AG04449 (cell line): ENCODE measurements at places on chromosomes 7 and 10.

GRCh38 chr10:974785-975074 lies 13.5 kb upstream of the GTPBP4 start:
- DNase-seq: no peak

- no peak for DNase-seq
Measured at GRCh38 chr10:3222626-3223025, 50.0 kb upstream of the PITRM1 start.

GRCh38 chr7:107933386-107934013 lies 42.5 kb downstream of the DLD start:
- DNase-seq: no peak

DNA sequence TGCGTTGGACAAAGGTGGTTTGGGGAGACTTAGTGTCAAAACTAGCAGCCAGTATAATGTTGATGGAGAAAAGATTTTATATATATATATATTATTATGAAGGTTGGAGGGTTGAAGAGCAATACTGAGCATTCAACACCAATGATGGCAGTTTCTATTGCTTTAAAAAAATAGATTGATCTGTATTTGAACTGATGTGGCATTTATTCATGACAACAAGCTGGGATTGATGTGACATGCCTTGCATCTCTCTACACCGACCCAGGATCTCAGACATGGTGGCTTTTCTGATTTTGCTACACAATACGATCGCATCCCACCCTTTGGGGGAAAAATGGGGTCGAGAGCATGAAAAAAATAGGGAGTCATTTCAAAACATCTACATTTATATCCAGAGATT lies 175.4 kb downstream of the POU6F2 start:
- no peak for DNase-seq

GRCh38 chr7:98531717-98532116 lies 85.4 kb upstream of the NPTX2 start:
- DNase-seq: no peak

DNA sequence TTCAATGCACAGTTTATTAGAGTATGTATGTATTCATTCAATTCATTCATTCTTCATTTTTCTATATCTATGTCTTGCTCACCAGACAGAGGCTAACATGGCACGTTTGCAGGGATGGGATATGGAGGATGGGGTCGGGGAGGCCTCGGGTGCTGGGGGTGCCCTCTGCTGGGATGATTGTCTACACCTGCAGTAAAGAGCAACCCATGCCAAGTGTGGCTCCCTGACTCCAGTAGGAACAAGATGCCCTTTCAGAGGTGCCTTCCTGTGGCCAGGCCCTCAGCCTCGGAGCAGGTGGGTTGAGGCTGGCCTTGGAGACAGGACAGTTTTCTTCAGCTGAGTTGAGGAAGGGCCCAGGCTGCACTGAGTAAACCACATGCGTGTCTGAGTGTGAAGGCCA lies 157.2 kb downstream of the SH2D4B start:
- no peak for DNase-seq

GRCh38 chr7:100887516-100888290 lies 1.8 kb downstream of the UFSP1 start:
- no peak for DNase-seq

GRCh38 chr10:71234004-71234894 lies 21.9 kb downstream of the UNC5B start:
- DNase-seq: no peak

DNA sequence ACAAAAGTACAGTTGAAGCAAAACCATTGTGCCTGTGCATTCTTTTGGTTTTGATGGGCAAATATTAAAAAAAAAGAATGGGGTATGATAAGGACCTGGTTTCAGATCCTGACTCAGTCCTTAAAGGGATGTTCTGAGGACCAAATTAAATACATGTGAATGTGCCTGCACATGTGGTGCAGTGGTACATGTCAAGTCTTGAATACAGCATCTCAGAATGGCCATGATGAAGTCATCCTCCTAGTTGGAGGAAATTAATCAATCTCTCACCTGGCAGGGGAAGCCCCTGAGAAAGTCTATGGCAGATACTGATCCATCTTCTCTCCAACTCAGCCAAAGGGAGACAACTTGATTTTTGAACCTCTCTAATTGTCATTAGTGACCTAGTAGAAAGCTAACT lies 207.0 kb downstream of the SUGCT start:
- no peak for DNase-seq

DNA sequence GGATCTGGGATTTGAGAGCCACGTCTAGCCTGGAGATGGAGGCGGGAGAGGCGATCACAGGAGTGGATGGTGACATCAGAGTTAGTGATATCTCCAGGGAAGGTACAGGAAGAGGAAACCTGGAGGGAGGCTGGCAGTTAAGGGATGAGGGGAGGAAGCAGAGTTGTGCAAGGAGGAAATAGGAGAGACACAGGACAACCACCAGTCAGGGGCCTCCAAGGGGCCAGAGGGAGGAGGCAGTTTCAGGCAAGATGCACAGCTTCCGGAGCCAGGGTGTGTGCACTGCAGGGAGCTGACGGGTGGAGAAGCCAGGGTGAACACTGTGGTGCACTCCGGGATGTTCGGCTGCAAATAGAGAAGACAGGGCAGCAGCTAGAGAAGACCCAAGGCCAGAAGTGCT lies 141.2 kb downstream of the GLI3 start:
- DNase-seq: no peak

DNA sequence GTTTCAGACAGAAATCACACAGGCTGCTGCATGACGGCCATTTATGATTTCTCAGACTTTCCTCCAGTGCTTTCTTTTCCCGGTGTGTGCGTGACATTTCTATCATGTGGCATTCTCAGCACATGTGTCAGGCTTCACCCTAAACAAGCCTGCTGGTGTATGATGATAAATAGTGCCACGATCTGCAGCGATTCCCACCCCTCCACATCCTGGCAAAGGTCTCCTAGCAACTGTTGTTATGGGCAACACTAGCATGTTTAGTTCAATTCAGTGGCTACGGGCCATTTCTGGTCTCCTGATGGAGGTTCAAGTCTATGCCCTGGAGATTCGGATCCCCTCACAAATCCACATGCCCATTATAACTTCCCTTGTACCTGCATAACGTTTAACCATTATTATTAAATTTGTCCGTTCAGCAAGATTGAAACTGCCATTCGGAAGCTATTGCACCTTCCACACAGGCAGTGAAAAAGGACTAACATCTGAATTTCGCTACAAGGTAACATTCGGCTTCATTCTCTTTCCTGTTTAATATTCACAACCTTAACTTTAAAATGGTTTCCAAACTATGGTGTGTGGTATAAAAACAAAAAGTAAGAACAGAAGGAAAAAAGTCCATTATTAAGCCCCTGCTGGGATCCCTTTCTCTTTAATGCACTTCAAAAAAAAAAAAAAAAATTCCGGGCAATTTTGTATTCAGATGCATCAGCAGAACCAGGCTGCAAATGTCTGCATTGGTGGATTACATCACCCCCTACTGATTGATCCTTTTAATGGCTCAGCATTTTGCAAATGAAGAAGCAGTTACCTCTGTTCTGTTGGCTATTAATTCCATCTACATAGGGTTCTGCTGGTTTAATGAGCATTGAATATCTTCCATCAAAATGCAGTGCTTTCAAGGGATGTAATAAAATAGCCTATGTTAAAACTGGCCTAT lies 90.2 kb downstream of the FRMD4A start:
- DNase-seq: no peak

DNA sequence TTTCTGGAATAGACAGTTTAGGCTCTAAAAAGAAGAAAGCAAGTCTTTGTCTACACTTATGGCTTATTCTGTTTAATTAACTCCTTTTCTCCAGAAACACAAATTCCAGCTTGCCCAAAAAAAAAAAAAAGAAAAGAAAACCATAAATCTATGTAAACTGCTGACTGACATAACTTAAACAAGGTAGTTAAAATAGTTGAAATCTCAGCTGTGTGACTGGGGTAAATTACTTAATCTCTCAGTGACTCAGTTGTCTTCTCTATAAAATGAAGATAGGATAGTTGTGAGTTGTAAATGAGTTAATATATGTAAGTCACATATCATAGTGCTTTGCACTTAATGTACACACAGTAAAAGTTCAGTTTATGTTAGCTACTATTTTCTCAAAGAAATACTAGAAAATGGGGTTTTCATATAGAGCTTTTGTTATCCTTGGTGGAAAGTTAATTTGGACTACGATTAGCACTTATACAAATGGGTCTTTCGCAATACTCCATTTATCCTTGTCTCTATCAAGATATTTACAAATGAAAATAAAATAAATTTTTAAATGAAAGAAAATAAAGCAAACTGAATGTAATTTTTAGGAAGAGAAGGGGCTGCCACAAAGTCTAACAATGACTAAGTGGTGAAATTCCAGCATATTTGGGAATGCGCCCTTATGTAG lies 200.9 kb downstream of the MBL2 start:
- no peak for DNase-seq

GRCh38 chr7:78399033-78399769 lies 600.6 kb downstream of the PHTF2 start:
- no peak for DNase-seq

- peak; percentile 85 for DNase-seq
Measured at GRCh38 chr10:84296091-84296981, 32.1 kb upstream of the CCSER2 start.

- no peak for DNase-seq
Measured at GRCh38 chr10:32962521-32962920, 4.5 kb upstream of the ITGB1 start.

GRCh38 chr7:67618556-67619162 lies 622.0 kb downstream of the TYW1 start:
- DNase-seq: no peak

- no peak for DNase-seq
Measured at GRCh38 chr7:69126896-69127479, 471.3 kb upstream of the AUTS2 start.

- no peak for DNase-seq
Measured at GRCh38 chr10:95263864-95264226, 27.0 kb downstream of the PDLIM1 start.

GRCh38 chr10:128553755-128554154 lies 427.5 kb upstream of the MKI67 start:
- DNase-seq: no peak

- no peak for DNase-seq
Measured at GRCh38 chr7:9407816-9408215, 974.4 kb downstream of the NXPH1 start.

GRCh38 chr7:157668884-157669767 lies 332.3 kb downstream of the DNAJB6 start:
- DNase-seq: no peak

- DNase-seq: no peak
Measured at GRCh38 chr10:113681533-113682470, 2.1 kb downstream of the CASP7 start.

DNA sequence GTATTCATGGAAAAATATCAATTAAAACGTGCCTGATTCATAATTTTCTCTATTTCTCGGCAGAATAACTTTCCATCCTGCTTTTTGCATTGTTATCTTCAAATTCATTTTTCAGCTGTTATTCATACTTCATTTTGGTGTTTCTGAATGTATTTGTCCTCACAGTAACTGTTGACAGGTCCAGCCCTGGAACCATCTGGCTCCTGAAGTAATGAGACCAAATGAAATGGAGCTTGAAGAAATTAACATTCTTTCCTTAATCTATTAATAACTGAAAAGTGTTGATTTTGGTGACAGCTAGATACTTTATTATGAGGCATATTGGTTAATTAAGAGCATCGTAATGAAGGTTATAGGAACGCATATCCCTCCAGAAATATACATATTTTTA lies 257.0 kb upstream of the MINDY3 start:
- DNase-seq: no peak

- DNase-seq: no peak
Measured at GRCh38 chr10:72392571-72392970, 37.9 kb upstream of the DNAJB12 start.

- DNase-seq: no peak
Measured at GRCh38 chr10:68950598-68950997, 5.4 kb upstream of the DDX21 start.

DNA sequence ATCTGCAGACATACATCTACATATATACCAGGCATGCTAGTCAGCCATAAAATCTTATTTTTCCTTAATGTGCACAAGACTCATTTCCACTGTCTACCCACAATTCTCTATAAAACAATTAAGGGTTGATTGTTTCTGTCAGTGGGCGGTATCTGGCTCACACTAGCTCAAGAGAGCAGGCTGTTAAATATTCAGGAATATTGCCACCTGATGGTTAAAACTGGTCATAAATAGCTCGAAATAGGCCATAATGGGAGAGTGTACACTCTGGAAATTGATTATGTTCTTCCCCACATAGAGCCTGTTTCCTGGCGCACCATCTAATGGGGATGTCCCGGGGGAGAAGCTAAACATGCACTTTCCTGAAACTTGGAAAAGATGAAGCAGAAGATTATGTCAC lies 620.6 kb upstream of the ANKRD30A start:
- no peak for DNase-seq

- no peak for DNase-seq
Measured at GRCh38 chr7:6612819-6613218, 2.6 kb upstream of the ZNF853 start.

DNA sequence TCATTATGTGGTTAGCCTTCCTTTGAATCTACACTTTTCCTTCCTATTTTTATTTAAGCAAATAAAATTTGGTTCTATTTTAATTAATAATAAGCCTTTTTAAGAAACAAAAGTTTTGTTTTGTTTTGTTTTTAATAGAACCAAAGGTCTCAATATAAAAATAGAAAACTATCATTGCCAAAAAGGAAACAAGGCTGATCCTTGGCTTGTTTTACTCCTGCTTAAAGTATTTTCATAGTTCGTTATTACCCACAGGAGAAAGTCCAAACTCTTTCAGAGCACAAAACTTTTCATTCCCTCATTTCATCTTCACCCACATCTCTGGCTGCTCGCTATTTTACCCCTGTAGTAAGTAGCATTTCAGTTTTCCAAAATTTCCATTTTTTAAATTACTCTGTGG lies 374.8 kb downstream of the SEMA3D start:
- DNase-seq: no peak

GRCh38 chr10:103717341-103718246 lies 137.8 kb downstream of the SH3PXD2A start:
- no peak for DNase-seq

GRCh38 chr10:110163841-110164240 lies 43.6 kb upstream of the MXI1 start:
- no peak for DNase-seq

DNA sequence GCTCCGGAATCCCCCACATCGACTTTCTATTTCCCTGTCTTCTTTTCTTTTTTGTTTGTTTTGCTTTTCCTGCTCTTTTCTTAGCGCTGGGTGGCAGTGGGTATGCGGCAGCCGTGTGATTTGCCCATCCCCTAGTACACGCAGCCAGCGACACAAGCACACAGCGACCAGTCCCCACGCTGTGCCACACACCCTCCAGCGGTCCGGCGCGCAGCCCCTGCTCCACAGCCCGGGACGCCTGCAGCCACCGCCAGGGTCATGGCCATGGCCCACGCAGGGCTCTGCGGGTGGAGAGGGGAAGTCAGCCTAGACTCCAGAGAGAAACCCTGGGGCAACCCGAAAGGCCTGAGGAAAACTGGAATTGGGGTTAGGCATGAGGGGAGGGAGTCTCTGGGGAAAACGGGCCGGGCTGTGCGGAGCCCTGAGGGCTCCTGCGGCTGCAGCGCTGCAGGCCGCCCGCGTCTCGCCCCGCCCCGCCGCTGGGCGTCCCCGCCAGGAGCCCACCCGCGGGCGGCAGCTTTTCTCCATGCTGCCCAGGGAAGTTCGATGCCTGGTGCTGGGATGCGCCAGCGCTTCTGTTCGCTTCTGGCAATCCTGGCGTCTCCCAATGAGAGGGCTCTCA lies 2.5 kb downstream of the CHRM2 start:
- no peak for DNase-seq

- DNase-seq: peak; percentile 10
Measured at GRCh38 chr10:123862421-123863182, 29.0 kb downstream of the CPXM2 start.

GRCh38 chr7:86748843-86749719 lies 105.4 kb downstream of the GRM3 start:
- DNase-seq: no peak

GRCh38 chr10:132972149-132972985 lies 30.0 kb upstream of the CFAP46 start:
- no peak for DNase-seq
